LoVo (cell line): ENCODE measurements at places on chromosomes 2 and 18.

GRCh38 chr2:40915651-40916050 lies 463.8 kb upstream of the SLC8A1 start:
- DNase-seq = no peak

DNA sequence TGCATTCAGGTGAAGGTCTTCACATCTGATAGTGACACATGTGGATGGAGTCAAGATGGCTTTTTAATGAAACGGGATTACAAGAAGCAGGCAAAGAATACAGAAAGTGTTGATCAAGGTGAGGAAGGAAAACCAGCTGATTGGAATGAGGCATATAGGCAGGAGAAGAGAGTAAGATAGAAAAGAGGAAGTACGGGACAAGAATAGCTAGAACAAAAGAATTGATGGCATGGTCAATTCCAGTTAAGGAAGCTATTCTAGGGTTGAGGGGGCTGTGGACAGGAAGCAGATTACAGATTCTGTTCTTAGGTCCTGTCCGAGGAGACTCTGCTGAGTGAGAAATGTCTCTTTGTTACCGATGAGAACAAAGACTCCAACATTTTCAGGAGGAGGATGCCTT lies 13.2 kb upstream of the NCK2 start:
- no peak for DNase-seq

GRCh38 chr18:10322435-10322834 lies 132.0 kb upstream of the APCDD1 start:
- DNase-seq = no peak

DNA sequence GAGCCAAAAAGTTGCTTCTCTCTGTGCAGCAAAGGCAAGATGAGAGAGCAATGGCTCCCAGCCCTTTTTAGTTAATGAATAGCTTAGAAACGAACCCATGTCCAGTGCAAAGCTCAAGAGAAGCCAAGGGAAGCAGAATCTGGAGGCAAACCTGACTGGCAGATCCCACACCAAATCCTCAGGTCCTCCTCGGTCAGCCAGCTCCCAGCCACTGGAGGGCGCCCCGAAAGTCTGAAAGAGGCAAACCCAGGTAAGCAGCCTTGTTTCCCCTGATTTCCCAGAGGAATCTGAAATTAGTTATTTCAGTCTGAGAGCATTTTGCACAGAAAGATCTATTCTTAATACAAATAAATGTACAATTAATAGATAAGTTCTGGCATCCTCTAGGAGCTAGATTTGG lies 71.3 kb upstream of the PID1 start:
- peak; percentile 21 for DNase-seq

- DNase-seq = no peak
These were observed 166.5 kb downstream of the MTX2 start for GRCh38 chr2:176435729-176436128.

DNA sequence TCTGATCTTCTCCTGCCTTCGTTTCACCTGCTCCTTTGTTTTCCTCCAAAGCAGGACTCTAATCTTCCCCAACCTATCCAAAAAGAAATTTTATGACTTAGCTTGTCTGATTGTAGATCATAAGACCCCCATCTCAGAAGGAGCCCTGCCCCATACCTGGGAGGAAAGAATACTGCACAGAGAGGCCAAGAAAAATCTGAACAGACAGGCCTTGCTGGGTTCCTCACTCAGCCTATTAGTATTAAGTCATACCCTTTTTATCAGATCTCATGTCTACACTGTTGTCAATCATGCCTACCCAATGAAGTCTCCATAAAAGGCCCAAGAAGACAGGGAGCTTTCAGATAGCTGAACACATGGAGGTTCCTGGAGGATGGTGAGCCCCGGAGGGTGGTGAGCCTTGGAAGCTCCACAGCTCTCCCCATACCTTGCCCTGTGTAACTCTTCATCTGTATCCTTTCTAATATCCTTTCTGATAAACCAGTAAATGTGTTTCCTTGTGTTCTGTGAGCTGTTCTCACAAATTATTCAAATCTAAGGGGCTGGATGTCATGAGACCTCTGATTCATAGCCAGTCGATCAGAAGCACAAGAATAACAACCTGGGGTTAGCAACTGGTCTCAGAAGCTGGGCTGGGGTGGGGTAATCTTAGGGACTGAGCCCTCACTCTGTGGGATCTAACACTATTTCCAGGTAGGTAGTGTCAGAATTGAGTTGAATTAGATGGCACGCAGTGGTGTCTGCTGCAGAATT lies 108.8 kb downstream of the SPOPL start:
- no peak for DNase-seq

- DNase-seq = peak; percentile 54
These were observed 36.1 kb upstream of the MRPL33 start for GRCh38 chr2:27735263-27735904.

DNA sequence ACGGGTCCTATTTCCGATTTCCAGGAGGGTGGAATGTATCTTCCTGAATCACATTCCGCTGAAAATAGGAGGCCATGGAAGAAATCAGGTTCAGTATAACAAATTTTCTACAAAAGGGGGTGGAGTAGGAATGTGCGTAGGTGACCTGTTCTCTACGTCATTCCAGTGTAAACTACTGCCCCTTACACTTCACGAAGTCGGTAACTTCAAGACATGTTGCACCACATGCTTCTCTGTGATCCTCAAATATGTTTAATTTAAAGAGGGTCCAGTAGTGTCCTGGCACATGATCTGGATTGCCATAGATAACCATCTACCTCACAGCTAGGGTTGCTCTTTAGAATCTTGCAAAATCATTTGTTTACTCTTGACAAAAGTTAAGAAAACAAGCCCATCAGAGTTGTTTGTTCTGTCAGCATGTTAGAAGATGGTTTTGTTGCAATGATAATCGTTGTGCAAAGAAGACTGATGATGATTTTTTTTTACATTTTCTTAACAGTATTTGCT lies 7.5 kb upstream of the CPS1 start:
- DNase-seq = no peak

- peak; percentile 12 for DNase-seq
These were observed 3.0 kb upstream of the SIX3 start for GRCh38 chr2:44938287-44939105.

DNA sequence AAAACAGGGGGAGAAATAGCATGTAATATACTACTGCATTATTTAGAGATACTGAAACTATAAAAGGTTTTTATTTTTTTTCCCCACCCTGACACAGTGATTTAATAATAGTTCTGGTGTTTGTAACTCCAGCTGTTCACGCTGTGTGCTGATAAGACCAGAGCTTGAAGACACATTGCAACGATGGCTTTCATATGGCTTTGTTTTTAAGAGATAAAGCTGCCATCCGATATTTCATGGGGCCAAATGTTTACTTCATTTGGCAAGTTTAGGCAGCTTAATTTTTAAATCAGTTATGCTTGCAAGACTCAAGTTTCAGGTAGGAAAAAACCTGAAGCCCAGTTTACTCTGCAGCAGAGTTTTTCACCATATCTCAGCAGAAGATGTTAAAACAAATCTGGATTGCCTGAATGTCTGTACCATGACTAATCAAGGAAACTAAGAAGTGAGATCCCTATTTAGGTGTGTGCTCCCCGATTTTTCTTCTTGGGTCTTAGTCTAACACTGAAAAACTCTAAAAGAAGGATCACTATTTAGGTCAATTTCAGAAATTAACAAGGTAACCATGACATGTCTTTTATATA lies 508.6 kb downstream of the PARD3B start:
- no peak for DNase-seq

DNA sequence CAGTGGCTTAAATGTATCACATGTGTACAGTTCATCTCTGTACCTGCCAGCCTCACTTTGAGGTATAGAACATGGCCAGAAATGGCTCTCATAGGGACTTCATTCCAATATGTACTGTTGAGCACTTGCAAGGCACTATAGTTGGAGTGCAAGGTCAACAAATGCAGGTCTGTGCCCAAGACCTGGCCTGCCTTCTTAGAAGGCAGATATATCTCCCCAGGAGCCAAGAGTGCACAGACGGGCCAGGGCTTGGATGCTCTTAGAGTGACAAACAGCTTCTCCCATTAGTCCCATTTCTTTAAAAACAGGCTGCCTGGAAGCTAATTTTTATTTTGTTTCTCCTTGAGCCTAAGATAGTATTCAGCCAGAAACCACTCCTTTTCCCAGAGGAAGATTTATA lies 7.3 kb downstream of the TEX261 start:
- DNase-seq = no peak

DNA sequence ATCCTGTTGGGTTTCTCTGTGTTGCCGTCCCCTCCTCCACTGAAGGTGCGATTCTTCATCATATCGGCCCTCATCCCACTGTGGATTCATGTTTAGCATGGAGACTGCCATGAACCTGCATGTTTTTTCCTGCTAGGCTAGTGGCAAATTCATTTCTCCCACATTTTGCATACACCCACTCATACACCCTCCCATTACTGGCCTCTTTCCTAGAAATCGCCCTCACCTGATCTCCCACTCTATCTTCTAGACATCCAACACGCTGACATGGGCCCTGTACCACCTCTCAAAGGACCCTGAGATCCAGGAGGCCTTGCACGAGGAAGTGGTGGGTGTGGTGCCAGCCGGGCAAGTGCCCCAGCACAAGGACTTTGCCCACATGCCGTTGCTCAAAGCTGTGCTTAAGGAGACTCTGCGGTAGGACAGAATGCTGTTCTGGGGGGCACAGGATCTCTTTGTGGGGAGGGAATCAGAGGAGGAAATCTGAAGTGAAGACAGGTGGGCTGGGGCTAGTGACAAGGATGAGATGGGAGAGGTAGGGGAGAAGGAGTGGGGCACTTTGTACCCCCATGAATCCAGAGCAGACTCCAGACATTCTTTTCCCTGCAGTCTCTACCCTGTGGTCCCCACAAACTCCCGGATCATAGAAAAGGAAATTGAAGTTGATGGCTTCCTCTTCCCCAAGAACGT lies 17.7 kb downstream of the PRKAG3 start:
- no peak for DNase-seq

DNA sequence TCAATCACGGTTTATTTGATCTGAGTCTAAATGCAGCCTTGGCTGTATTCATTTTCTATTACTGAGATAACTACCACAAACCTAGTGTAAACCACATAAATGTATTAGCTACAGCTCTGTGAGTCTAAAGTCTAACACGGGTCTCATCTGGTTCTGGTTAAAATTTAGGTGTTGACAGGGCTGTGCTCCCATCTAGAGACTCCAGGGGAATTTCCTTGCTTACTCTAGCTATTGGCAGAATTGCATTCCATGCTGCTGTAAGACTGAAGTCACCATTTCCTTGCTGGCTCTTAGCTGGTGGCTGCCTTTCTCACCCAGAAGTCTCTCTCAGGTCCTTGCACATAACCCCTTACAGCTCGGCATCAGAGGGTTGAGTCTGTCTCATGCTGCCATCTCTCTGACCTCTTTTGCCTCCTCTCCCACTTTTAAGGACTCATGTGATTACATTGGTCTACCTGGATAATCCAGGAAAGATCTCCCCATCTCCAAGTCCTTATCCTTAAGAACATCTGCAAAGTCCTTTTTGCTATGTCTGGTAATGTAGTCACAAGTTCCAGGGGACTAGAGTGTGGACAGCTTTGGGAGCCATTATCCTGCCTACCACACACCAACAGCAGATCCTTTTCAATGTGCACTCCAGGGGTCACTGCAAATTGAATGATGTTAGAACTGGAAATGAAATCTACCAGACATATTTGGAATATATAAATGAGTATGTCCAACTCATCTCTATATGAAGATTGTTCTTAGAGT lies 207.0 kb upstream of the AGAP1 start:
- DNase-seq = no peak

GRCh38 chr2:27814758-27815157 lies 43.2 kb downstream of the MRPL33 start:
- no peak for DNase-seq

GRCh38 chr2:186422226-186422625 lies 63.8 kb upstream of the ZC3H15 start:
- DNase-seq = peak; percentile 23

DNA sequence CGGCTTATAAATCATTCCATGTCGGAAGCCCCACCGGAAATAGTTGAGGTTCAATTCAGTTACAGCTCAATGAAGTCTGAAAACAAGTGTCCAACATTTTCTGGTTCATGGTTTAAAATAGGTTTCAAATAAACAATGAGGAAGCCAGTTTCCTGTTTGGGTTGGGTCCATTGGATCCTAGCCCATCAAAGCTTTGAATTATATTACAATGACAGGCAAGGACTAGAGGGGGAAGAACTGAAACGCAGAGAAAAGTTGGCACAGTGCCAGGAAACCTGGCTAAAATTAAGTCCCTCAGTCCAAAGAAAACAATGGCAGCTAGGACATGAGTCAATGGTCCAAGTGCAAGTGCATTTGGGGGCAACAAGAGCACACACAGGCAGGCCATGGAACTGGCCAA lies 32.0 kb downstream of the SLC14A1 start:
- peak; percentile 64 for DNase-seq

- DNase-seq = no peak
These were observed 499.0 kb downstream of the TXNL1 start for GRCh38 chr18:56139372-56139771.

DNA sequence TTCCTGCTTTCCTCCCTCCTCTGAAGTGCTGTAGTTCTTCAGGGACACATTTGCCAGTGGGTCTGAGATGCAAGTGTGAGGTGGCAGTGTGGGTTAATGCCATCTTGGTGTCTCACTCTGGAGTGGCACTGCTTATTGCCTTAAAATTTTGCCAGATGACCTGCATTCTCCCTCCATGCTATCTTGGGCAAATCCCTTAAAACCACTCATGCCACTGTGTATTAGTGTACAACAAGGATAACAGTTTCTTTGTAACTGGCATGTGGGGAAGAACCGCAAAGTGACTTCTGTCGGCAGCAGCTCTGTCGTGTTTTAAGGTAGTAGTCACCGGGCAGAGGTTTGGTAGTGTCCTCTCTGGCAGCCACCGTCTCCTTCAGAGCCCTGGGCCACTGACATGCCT lies 124.2 kb downstream of the NEDD4L start:
- DNase-seq = no peak

DNA sequence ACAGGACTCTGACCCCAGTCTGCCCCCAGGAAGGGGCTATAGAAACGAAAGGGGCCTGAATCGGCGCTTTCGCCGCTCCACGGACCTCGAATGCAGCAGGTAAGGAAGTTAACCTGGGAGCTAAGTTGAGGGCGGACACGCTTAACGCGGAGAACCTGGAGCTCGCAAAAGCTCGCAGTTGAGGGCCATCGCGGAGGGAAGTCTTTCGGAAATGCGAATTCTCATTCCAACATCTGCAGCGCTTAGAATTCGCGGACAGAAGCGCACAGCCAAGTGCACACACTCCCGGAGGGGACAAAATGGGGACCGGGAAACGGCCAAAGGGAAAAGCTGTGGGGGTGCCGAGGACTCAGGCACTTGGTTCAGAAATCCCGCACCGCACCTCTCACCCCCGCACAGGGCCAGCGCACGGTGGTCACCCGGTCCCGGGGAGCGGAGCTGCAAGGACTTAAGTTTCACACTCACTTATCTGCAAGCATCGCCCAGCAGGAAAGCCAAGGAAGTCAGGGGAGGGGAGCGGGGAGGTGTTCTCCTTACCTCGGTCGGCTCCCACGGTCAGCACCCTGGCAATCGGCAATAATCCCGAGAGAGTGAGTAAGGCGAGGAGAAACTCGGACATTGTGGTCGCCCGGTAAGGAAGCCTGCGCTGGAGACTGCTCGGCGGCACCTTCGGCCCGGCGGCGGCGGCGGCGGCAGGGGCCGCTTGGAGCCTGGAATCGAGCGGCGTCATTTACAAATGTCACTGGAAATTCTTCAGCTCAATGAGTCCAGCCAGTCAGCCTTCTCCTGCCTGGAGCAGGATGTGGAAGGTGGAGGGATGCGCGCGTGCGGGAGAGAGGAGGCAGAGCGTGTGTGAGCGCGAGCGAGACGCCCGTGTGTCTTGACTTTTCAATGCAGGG lies 456 bp downstream of the LRP1B start:
- DNase-seq = no peak

- no peak for DNase-seq
These were observed 998 bp upstream of the SLC66A3 start for GRCh38 chr2:11154016-11154922.

- DNase-seq = no peak
These were observed 989.5 kb downstream of the CBLN2 start for GRCh38 chr18:71554686-71555085.
